ENCODE measurements at places on chromosomes 7 and 10. TPM values are rescaled to one million over a fixed set of nuclear protein-coding genes. Genes with fewer than 3 reads are reported as not detected.

Gene PLEKHS1
- 0.80 TPM for total RNA-seq

DNA sequence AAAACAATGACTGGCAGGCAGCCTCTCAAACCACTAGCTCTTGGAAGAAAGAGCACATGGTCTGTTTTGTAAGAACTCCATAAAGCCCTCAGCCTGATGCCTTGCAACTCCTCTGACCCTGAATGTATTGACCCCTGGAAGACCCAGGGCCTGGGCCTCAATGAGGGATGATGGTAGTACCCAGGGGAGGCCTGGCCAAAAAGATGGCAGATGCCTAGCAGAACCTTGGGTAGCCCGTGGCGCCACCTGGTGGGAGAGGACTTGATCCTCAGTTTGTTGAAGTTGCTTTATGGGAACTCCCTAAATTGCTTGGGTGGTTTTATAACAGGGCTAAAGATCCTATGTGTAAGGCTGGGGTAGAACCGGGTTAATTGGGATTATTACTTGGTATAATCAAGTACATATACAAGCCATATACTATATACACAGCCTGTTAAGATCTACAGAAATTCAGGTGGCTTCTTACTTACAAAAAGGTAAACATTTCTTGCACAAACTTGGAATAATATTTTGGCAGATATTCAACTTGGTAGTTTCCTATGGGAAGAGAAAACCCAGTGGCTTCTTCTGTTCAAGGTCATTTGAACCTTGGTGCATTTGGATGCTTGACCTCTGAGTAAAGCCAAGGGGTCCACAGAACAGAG lies 95.8 kb upstream of the CACUL1 start:
- DNase-seq: peak; percentile 56

DNA sequence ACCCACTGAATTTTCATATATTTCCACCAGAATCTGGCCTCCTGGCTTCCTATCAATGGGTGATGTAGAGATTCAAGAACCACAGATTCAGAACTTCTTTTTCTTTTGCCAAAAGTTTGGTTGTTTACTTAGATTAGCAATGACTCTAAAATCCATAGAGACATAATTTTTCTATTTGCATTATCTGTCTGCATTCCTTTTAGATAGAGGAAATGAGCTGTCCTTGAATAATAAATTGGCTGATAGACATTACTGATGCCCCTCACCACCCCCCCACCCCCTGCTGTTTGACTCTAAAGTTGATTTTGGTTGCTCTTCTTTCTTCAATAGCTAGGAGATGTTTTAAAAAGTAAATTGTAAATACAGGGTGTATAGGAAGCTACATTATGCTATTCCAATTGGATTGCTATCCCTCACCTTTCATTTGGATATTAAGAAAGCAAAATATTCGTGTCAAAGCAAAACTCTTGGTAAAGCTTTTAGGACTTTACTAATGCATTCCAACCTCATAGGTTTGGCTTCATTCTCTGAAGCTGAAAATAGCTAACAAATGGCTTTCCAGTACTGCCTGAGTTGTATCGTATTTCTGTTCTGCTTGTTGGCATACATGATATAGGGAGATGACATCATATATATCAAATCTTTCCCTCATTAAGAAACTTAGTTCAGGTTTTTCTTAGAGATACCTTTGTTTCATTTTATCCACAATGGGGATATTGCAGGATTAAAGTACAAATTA lies 606.0 kb downstream of the ARL4A start:
- DNase-seq: no peak

Gene LLCFC1
- not detected for total RNA-seq

DNA sequence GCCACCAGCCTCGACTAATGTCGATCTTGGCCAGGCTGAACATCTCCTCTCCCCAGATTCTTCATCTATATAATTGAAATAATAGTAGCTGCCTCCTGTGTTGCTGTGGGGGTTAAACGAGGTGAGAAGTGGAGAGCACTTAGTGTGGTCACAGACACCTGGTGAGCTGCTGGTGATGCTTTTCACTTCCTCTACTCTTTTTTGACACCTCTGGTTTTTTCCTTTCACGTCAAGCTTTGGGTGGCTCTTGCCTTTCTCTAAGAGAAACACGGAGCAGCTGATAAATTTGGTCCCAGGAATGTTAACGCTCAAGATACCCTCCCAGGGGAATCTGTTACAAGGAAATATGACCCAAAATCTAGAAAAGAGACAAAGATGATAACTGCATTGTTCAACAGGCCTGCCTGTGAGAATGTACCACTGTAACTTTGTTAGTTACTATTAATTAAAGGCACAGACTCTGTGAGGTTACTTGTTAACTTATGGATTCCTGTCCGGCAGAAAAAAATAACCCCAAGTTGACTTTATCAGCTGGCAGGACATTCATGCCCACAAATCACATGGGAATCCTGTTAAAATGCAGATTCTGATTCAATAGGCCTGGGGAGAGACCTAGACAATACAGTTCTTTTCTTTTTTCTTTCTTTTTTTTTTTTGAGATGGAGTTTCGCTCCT lies 9.5 kb upstream of the NPFFR1 start:
- DNase-seq: no peak

- peak; percentile 83 for DNase-seq
These were observed 687 bp downstream of the EPDR1 start for GRCh38 chr7:37920849-37921805.

GRCh38 chr10:78196964-78197363 lies 163.3 kb downstream of the RPS24 start:
- DNase-seq: no peak

Data from H4 (cell line).